ENCODE measurements at places on chromosomes 2 and 18.

- DNase-seq: no peak
These were observed 95.7 kb downstream of the NEDD4L start for GRCh38 chr18:58139459-58140386.

DNA sequence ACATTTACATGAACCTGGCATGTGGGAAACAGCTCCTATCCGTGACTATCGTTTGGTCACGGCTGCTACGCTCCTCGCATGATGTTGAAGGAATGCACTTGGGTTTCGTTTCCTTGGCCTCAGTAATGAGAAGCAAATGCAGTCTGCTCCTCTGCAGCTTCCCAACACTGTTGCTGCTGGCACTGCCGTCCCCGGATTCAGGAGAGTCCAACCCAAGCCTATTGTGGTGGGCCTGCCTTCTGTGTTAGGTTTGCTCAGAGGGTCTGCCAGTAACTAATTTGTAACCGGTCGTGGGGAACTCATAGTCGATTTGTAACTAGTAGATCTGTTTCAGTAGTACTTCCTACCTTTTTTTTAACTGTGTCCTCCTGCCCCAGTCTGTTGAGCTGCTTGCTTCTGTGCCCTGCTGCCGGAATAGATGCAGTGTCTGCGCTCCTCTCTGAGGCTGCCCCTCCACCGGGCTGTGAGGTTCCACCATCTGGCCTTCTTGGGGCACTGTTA lies 58.4 kb downstream of the WDSUB1 start:
- peak; percentile 74 for DNase-seq

GRCh38 chr18:57976230-57976773 lies 67.7 kb upstream of the NEDD4L start:
- no peak for DNase-seq

DNA sequence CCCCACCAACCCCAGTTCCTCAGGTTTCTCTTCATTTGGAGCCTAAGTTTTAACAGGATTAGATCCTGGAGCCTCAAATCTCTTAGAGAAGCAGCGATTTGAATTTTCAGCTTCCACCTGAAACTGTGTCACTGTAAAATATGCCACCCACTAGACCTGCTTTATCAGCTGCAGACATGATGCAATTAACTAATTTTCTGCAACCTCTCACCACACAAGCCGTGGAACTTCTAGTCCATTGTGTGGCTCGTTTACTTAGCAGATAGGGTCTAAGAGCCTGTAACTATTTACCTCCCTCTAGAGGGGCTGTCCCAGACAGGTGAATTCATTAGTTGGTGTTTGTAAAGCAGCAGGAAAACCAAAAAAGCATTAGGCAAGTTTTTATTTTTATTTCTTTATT lies 31.6 kb upstream of the FZD5 start:
- no peak for DNase-seq

DNA sequence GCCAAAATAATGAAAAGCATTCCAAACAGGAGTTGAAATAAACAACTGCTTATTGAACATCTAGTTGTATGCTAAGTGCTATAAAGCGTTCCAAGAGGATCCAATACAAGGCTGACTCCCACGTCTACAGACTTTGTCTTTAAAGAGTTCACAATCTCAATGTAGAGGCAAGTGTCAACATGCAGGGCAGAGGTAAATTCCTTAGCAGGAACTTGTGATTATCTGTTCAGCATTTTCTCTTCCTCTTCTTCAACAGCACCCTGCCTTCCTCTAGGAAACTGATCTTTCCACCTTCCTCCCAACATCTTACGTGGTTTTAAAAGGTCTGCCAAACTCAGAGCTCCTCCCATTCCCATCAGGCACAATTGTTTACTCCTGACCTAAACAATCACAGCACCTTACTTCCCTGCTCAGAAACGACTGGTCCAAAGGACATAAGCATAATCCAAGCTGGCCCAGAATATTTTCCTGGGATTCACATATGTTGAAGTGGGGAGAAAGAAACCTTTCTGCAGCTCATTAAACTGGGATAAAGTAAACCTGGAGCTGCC lies 83.9 kb downstream of the ITSN2 start:
- DNase-seq: peak; percentile 11

DNA sequence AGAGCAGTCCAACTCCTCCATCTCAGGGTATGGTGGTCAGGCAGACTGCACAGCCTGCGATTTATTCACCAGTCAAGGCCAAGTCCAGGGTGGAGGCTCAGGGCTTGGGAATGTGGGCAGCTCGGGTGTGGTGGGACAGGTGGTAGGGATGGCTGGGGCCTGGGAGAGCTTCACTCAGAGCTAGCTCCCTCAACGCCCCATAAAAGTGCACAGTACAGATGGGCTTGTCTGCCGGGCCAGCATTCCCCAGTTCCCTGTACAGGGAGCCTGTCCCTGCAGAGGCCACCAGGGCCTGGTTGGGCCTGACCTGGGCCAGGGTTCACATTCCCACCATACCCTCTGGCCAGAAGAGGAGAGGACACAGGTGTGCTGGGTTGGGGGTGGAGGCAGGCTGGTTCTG lies 49.2 kb upstream of the OTOS start:
- DNase-seq: peak; percentile 40

DNA sequence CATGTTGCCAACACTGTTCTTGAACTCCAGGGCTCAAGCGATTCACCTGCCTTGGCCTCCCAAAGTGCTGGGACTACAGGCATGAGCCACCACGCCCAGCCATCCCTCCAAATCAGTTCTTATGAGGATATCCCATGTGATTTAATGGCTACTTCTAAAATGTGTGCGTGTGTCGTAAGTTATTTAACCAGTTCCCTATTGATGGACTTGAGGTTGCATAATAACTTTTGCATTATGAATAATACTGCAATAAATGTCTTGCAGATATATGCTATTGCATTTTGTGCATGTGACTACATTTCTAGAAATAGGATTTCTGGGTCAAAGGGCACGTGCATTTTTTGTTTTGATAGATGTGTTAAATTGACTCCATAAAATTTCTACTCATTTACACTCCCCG lies 19.0 kb downstream of the DIPK1C start:
- no peak for DNase-seq

DNA sequence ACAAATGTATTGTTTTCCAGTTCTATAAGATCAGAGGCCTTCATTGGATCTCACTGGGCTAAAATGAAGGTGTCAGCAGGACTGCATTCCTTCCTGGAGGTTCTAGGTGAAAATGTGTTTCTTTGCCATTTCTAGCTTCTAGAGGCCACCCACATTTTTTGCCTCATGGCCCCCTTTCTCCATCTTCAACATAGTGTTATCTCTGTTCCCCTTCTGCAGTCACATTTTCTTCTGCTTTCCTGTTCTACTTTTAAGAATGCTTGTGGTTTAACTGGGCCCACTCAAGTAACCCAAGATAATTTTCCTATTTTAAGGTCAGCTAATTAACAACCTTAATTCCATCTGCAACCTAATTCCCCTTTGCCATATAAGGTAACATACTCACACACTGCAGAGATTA lies 36.1 kb downstream of the METTL21A start:
- no peak for DNase-seq

DNA sequence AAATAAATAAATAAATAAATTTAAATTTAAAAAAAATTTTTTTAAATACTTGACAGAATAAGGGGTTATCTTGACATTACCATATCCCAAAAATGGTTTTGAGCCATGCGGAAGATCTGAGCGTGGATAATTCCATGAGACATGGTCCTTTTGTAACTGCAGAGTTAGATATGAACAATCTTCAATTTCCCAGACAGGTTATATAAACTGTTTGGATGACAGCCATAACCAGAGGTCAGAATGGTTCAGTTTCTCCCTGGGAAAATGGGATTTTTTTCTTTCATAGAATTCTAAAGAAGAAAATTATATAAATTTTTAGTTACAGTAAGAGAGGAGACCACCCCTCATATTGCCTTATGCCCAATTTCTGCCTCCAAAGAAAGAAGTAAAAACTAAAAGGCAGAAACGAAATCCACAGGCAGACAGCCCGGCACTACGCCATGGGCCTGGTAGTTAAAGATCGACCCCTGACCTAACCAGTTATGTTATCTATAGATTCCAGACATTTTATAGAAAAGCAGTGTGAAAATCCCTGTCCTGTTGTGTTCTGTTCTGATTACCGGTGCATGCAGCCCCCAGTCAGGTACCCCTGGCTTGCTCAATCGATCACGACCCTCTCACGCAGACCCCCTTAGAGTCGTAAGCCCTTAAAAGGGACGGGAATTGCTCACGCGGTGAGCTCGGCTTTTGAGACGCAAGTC lies 3.0 kb downstream of the GALM start:
- DNase-seq: no peak

DNA sequence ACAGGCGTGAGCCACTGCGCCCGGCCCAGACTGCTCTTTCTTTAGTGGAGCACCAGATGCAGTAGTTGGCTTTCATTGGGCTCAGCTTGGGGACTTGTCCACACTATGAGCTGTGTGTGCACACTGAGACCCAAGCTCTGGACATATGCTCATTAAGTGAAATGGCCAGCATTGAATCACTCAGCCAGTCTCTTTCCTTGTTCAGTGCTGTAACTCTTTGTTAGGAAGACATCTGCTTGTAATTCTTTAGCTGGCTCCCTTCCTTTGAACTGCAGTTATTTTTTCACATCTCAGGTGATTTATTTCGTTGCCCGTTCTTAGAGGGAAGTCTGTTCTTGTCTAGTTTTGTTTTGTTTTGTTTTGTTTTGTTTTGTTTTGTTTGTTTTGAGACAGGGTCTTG lies 70.5 kb downstream of the CAB39 start:
- no peak for DNase-seq

DNA sequence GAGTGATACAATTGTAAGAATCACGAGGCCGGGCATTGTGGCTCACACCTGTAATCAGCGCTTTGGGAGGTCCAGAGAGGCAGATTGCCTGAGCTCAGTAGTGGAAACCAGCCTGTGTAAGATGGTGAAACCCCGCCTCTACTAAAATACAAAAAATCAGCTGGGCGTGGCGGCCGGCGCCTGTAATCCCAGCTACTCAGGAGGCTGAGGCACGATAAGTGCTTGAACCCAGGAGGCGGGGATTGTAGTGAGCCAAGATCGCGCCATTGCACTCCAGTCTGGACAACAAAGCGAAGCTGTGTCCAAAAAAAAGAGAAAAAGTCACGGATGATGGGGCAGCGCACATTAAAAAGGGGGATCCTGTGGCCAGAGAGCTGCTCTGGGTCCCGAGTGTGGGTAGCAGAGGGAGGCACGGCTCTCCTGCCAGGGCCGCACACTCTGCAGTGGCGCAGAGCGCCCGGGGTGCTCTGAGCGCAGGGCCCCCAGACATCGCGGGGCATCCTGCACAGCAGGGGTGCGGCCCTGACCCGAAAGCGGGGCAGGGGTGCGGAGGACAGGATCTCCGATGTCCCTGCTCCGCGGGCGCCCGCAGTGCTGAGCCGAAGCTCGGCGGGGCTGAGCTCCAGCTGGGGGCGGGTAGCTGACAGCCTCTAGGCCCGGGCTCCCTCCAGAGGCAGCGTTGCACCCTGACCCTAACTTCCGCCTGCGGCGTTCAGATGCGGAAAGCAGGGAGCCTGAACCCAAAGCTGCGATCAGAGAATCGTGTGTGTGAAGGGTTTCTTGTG lies 30.4 kb upstream of the RAB6D start:
- DNase-seq: peak; percentile 25

DNA sequence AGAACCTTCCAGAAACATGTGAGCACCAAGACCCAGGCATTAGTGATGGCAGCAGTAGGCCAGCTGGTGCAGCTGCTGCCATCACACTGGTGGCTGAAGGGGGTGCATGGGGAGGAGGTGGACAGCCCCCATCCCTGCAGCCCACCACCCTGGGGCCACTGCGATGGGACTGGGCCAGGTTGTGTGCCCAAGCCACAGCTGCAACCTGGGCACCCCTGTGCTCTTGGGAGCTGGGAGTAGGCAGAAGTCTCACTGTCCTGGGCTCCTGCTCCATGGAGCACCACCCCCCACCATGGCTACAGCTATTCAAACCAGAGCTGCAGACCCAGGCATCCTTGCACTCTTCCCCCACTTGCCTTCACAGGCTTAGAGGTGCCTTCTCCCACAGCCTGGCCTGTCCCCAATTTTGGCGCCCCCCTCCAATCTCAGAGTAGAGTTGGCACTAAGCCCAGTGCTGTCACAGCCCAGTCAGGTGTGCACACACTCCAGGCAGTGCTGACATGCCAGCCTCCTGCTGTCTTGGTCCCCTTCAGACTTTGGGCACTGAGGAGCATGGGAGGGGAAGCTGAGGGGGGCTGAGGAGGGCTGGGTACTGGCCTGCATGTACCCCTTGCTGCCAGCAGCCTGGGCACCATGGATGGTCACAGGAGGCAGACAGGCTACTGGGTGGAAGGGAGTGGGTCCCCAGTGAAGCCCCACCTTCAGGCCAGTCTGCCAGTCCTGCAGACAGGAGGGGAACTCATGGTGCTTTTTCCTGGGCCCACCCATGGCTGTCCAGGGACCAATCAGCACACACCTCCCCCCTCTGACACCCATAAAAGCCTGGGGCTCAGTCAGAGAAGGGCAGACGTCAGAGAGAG lies 67.1 kb downstream of the CYP26B1 start:
- DNase-seq: no peak

DNA sequence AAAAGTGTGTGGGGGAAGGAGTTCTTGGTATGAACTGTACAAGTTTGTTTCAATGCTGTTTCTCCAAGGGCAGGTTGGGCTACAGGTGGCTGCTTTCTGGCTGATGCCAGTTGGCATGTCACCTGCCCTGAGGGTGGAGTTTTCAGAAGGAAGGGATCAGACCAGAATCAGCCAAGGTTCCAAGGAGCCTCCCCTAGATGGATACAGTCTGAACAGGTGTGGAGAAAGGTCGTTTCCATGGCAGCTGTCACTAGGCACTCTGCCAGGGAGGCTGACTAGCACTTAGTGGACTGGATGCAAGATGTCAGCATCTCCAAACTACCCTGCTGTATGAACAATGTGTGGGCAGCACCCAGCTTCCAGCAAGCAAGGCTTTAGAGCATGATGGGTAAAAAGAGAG lies 444.4 kb upstream of the HNRNPA3 start:
- no peak for DNase-seq

- DNase-seq: no peak
These were observed 88.9 kb downstream of the SOWAHC start for GRCh38 chr2:109703077-109703476.

DNA sequence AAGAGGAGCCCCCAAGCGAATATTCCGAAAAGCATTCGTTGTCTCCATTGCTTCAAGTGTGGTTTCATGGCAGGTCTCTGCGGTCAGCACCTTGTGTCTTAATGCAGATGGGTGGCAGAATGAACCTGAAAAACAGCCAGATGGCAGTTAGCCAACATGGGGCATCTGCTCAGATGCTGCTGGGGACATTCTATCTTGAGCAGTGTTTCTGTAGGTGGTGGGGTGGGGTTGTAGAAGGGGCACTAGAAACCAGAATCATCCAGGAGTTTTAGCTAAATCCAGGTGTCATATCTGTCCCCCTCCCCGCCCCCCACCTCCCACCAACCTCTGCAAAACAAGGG lies 42.1 kb downstream of the ST6GAL2 start:
- no peak for DNase-seq

Measured in muscle of leg (tissue), 16 donors.